ENCODE measurements at places on chromosomes 5 and 9.

GRCh38 chr5:15079566-15079965 lies 208.0 kb upstream of the ANKH start:
- no peak overlapping the region for H3K27ac ChIP-seq
- no peak overlapping the region for H3K4me3 ChIP-seq
- DNase-seq: no peak
- no peaks in the 10 kb centered on the region for H3K36me3 ChIP-seq
- no peaks in the 10 kb centered on the region for H3K4me1 ChIP-seq

DNA sequence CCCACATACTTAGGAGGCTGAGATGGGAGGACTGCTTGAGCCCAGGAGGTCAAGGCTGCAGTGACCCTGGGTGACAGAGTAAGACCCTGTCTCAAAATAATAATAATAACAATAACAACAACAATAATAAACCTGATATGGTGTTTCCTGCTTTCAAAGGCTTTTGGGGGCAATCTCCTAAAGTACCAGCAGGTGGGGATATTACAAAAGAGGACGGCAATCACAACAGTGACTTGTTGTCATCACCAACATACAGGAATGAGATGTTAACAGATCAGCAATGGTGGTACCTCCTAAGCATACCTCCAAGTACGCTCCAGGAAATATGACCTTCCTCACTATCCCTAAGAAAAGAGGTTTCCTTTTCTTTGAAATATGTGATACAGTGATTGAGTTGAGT lies 91.1 kb upstream of the RNF180 start:
- no peaks in the 10 kb centered on the region for H3K4me1 ChIP-seq
- DNase-seq: no peak
- no peak overlapping the region for H3K27ac ChIP-seq
- no peaks in the 10 kb centered on the region for H3K27me3 ChIP-seq

- H3K4me3 ChIP-seq: no peak overlapping the region
- H3K36me3 ChIP-seq: no peaks in the 10 kb centered on the region
- no peak overlapping the region for H3K27ac ChIP-seq
- H3K27me3 ChIP-seq: no peaks in the 10 kb centered on the region
- H3K4me1 ChIP-seq: peaks cover 78% of the 10 kb centered on the region
Observed at GRCh38 chr9:89438194-89438593, 59.7 kb downstream of the SEMA4D start.

DNA sequence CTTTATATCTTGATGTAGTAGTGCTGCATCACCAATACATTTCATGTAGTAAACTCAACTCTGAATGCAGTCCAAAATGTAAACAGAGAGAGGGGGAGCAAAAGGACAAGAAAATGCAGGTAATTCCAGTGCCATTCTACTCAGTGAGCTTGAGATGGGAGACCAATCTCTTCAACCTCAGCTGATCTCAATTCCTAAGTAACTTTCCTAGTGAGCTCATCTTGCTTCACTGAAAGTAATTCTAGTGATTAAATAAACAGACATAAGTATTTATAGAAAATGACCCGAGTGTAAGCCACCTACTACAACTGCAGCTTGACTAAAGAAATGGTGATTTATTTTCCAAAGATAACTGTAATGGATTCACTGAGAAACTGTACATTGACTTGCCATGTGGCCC lies 424.5 kb downstream of the DMRT2 start:
- no peaks in the 10 kb centered on the region for H3K36me3 ChIP-seq
- no peak overlapping the region for H3K4me3 ChIP-seq
- no peak overlapping the region for H3K27ac ChIP-seq
- DNase-seq: no peak
- H3K27me3 ChIP-seq: no peaks in the 10 kb centered on the region

- no peak overlapping the region for H3K4me3 ChIP-seq
- H3K36me3 ChIP-seq: no peaks in the 10 kb centered on the region
- no peaks in the 10 kb centered on the region for H3K27me3 ChIP-seq
Observed at GRCh38 chr5:168314735-168315411, 23.4 kb downstream of the WWC1 start.

DNA sequence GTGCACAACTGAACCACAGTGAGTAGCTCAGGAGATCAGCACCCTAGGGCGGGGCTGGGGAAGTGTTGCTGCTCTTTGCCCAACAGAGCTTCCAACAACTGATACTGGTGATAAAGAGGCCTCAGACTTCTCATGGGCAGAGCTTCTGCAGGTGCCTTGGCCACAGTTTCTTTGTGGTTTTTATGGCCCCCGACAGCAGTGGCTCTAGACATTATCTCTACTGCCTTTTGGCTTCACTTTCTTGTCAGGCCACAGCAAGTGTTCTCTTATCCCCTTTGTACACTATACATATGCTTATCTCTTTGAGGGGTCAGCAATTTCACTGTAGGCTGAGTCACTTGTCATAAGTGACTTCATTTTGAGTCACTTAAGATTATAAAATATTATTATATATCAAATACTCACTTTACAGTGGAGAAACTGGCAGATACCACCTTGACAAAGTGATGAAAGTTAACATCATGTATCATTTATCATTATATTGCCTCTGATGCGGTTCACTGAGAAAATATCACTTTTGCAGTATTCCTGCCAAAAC lies 90.9 kb upstream of the COX7C start:
- DNase-seq: no peak
- H3K4me3 ChIP-seq: no peak overlapping the region
- no peaks in the 10 kb centered on the region for H3K27me3 ChIP-seq

DNA sequence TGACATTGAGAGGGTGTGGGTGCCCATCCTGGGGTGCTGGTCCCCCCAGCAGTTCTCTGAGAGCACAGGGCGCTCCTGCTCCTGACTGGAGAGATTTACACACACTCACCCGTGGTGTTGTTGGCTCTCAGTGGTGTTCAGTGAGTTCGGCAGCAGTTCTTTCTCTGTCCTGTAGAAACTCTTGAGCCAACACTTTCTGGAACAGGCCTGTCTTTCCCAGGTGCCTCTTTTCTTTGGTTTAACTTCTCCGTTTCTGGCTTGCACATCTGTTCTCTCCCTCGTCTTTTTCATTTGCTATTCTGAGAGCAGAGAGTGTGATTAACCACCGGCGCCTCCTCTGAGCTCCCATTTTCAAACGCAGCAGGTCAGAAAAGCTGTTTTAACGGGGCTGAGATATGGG lies 284.5 kb downstream of the IRX2 start:
- H3K36me3 ChIP-seq: no peaks in the 10 kb centered on the region
- H3K4me1 ChIP-seq: no peaks in the 10 kb centered on the region
- DNase-seq: no peak
- no peaks in the 10 kb centered on the region for H3K27me3 ChIP-seq

DNA sequence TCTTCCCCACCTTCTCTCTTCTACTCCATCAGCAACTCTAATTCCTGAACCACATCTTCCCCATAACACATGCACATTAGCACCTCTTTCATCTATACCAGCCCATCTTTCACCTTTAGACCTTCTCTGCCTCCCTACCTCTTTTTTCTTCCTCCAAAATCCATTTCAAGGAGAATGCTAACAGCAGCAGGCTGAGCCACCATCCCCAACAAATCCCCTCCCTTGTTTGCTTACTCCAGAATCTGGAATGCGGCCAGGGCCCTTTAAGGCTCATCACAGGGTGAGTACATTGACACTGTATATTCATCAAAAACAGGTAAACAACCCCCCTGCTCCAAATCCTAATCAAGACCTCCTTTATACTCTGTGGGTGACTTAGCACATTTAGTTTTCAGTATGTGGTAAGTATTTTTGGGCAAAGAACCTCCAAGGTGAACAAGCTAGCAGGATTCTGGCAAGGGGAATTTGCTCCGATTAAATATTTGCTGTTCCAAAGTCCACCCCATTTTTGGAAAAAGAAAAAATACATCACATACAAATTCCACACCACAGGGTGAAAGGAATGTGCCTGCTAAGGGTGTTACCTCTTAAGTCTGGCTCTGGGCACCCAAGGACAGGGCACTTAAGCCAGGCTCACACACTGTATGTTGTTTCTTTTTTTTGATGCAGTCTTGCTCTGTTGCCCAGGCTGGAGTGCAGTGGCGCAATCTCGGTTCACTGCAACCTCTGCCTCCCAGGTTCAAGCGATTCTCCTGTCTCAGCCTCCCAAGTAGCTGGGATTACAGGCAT lies 71.4 kb downstream of the SERINC5 start:
- no peak overlapping the region for H3K4me3 ChIP-seq
- H3K36me3 ChIP-seq: no peaks in the 10 kb centered on the region
- no peaks in the 10 kb centered on the region for H3K27me3 ChIP-seq

DNA sequence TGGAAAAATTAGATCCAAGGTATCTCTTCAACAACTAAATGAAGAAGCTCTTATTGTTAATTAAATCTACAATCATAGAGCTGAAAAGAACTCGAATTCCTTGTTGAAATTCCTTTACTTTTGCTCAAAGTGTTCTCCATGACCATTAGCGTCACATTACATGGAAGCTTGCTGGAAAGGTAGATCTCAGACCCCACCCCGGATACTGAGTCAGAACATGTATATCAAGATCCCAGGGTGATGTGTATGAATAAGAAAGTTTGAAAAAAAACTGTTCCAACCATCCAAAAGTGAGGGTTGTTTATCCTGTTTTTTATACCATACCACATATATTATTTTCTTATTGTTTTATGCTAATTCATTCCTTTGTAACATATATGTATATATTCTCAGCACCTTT lies 237.1 kb upstream of the PUM3 start:
- H3K4me3 ChIP-seq: no peak overlapping the region
- H3K4me1 ChIP-seq: no peaks in the 10 kb centered on the region
- no peaks in the 10 kb centered on the region for H3K27me3 ChIP-seq
- no peak for DNase-seq

DNA sequence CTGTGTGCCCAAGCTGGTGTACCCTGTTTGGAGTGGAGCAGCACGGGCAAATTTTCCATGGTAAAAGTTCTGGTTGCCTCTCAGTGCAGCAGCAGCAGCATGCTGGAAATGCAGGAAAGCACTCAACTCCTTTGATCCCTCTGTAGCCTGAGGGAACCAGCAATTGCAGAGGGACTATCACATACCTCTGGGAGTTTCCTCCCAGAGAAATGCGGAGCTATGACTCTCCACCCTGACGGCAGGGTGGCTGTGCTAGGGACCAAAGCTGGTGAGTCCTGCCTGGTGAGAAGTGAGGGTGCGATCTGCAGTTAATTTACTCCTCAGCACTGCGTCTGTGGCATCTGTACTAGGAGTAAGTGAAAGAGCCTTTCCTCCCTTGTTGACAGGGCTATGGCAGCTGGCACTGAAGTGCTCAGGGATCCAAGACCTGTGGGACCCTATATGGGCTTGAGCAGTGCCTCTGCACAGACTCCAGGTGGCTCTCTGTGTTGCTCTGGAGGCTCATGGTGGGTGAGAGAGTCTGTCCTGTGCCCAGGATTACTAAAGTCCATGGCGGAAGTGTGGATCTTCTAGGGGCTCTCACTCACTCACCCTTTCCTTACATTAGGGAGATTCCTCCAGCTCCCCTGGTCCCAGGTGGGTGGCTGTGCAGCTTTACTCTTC lies 601.2 kb upstream of the TYRP1 start:
- H3K27me3 ChIP-seq: no peaks in the 10 kb centered on the region
- H3K36me3 ChIP-seq: no peaks in the 10 kb centered on the region
- DNase-seq: no peak
- no peak overlapping the region for H3K4me3 ChIP-seq
- H3K4me1 ChIP-seq: no peaks in the 10 kb centered on the region

GRCh38 chr5:3827624-3828023 lies 232.0 kb downstream of the IRX1 start:
- H3K4me3 ChIP-seq: no peak overlapping the region
- no peak overlapping the region for H3K27ac ChIP-seq
- H3K27me3 ChIP-seq: no peaks in the 10 kb centered on the region

DNA sequence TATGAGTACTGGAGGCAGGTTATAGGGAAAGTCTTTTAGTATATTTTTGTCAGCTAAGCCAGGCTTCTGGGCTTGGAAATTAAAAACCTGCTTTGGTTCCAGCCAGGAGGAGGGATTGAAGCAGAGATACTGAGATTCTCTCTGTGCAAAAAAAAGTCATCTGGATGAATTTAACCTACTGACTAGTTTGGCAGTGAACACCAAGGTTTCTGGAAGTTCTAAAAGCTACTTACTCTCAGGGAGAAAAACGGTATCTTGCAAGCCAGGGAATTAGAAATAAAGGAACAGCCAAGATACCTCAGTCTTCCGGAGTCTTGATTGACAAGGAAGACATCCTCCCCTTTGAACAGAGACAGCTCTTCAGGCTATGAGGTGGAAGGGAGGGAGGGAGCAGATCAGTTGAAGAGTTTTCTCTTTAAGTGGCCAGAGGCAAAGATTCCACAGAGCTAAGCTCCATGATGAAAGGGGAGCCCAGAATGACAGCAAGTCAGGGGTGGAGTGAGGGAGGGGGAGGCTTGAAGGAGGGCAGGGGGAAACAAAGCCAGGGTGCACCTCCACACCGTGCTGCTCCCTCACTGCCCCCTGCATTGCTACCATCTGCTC lies 8.3 kb upstream of the ZBTB34 start:
- DNase-seq: no peak
- no peak overlapping the region for H3K27ac ChIP-seq
- peaks cover 11% of the 10 kb centered on the region for H3K27me3 ChIP-seq
- no peak overlapping the region for H3K4me3 ChIP-seq
- no peaks in the 10 kb centered on the region for H3K4me1 ChIP-seq
- no peaks in the 10 kb centered on the region for H3K36me3 ChIP-seq

- H3K4me1 ChIP-seq: peaks cover 7% of the 10 kb centered on the region
- no peak overlapping the region for H3K4me3 ChIP-seq
- no peak overlapping the region for H3K27ac ChIP-seq
- no peaks in the 10 kb centered on the region for H3K36me3 ChIP-seq
- no peaks in the 10 kb centered on the region for H3K27me3 ChIP-seq
Observed at GRCh38 chr5:175728316-175728715, 70.4 kb downstream of the HRH2 start.

DNA sequence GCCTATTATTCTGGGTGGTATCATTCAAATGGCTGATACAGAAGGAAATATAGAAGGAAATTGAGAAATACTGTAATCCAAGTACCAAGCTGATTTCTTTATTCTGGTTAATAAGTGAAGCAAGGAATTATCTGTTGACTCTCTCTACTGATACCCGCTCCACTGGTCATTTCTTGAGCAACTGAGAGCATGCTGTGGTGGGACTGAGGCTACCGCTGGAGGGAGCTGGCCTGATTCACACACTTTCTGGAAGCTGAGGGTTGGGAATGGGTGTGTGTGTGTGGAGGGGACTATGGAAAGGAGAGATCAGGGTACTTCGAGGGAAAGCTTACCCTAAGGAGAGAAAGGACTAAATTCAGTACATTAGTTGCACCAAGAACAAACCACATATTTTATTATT lies 104.1 kb downstream of the UGCG start:
- H3K27me3 ChIP-seq: no peaks in the 10 kb centered on the region
- H3K27ac ChIP-seq: no peak overlapping the region
- H3K36me3 ChIP-seq: no peaks in the 10 kb centered on the region
- H3K4me1 ChIP-seq: peaks cover 40% of the 10 kb centered on the region
- no peak overlapping the region for H3K4me3 ChIP-seq

DNA sequence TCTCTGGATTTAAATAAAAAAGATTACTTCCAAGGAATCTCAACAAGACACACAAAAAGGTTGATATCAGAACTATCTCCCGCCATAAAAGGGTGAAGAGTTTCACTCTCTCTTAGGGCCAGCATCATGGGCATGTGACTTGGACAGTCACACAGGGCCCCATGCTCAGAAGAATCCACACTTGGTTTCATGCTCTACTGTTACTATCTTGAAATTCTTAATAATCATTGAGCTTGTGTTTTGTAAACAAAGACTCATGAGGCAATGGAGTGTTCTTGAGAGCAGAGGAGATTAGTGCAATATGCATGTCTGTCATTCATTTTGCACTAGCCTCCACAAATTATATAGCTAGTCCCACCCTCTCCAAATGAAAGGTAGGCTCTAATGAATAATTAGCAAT lies 58.4 kb downstream of the HMHB1 start:
- no peak for DNase-seq
- H3K27ac ChIP-seq: no peak overlapping the region
- no peaks in the 10 kb centered on the region for H3K36me3 ChIP-seq
- H3K4me3 ChIP-seq: no peak overlapping the region
